Transverse colon (tissue), 4 donors: ENCODE measurements at places on chromosomes 7 and 10. TPM values are rescaled to one million over a fixed set of nuclear protein-coding genes. Genes with fewer than 3 reads are reported as not detected.

- DNase-seq = no peak
Observed at GRCh38 chr10:131758062-131758938, 142.5 kb upstream of the PPP2R2D start.

GRCh38 chr7:119197877-119198527, 973.5 kb downstream of the ANKRD7 start:
- DNase-seq = no peak

GRCh38 chr7:41054960-41055661, 647.8 kb downstream of the INHBA start:
- DNase-seq = no peak

DNA sequence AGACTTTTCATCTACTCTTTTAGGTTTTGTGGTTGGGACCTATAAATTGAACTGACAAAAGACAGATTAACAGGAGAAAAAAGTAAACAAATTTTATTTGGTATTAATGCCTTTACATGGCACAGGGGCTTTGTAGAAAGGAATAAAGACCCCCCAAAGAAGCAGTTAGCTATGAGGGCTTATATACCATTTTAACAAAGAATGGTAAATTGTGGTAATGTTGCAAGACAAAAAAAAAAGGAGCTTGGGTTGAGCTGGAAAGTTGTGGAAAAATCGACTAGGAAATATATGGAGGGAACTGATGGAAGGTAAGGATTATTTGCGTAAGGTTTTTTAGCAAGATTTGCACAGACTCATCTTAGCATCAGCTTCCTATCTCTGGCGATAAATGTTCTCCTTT, 84.6 kb downstream of the JCAD start:
- no peak for DNase-seq

GRCh38 chr7:119090851-119091250, 866.3 kb downstream of the ANKRD7 start:
- no peak for DNase-seq

DNA sequence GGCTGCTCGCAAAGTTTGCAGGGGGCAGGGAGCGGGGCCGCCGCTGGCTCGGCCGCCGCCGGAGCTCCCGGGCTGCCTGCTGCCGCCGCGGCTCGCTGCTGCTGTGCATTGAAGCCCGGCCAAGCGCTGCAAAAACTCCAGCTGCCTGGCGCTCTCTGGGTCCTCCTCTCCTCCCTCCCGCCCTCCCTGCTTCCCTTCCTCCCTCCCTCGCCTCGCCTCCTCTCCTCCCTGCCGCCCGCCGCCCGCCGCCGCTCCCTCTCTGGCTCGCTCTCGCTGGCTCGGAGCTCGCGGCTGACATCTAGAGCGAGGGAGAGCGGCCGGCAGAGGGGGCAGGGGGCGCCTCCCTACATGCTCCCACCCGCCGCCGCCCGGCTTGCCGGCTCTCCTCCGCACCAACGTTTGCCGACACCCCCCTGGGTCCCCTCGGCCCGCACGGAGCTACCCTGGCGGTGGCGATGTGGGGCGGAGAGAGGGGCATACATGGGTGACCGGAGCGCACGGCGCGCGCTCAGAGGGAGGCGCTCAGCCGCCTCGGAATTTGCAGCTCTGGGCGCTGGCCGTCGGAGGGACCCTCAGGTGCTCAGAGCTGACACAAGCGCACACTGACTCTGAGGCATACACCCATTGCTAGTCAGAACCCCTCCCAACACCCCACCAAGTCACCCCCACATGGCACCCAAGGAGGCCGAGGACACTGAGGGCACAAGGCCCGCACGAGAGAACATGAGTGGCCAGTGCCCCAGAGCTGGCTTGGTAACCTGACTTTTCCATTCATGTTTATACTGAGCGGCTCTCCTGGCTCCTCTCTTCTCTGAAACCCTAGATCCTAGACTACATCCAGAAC, 1.2 kb upstream of the PLXNA4 start:
- peak; percentile 42 for DNase-seq

DNA sequence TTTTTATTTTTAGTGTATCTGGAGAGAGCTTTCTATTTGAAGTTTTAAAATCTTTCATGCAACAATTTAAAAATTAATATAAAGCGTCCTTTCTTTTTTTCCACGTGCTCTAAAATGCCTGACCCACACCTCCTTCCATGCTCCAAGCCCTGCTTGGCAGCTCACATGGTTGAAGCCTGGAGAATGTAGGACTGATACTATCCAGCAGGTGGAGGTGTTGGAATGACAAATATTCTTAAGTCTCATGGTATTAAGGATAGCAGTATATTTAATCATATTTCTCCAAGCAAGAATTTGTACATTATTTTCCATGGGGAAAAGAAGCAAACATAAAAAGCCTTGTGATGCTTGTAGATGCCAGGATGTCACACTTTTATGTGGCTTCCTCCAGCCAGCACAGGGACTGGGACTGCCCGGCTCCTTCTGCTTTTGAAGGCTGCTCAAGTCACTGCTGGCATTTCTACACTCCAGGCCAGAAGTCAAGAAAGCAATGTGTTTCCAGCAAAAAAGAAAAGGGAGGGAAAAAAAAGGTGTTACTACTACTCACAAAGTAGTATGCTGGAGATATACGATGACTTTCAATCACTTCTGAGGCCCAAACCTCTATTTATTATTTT, 49.7 kb downstream of the BZW2 start:
- peak; percentile 14 for DNase-seq

DNA sequence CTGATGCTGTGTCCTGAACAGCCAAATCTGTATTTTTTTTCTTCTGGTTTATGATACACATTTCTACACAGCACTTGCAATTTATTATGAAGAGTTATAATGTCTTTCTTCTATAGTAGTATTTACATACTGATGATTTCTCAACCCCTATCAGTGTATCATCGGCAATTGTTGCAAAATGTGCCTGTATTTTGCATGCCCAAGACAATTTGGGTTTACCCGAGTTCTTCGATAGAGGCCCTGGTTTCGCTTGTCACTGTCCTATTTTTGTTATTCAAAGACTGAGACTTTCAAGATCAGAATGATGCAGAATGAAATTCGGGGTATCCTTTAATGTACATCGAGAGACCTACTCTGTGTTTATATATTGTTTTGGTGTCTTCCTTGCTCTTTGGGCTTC, 184.5 kb upstream of the PRSS58 start:
- no peak for DNase-seq

DNA sequence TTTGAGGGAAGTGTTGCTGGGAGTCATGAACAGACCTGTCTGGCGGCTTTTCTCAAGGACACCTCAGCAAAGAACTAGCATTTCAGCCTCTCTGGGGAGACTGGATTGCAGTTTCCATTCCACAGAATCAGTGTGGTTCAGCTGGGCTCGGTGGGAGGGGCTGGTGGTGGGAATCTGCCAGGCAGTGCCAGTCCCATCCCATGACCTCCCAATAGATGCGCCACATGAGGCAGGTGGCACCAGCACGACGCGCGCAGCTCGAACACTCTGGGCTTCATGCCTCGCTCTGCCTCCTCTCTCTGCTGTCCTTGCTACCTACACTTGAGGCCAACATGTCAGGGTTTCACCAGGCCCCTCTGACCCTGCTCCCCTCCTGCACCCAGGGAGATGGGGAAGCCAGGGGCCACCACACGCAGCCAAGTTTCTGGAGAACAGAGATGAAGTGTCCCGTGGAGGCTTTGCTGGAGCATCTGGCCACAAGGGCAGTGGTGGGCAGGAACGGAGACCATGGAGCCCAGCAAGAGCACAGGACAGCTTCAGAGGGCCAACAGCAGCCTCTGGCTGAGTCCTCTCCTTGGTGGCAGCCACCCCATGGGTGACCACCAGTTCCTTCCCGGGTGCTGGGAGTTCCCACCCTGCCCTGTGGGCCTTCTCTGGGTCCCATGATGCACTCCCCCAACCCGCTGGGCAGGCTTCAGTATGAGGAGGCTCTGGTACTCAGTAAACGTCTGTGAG, 2.3 kb downstream of the NACAD start:
- DNase-seq = no peak

DNA sequence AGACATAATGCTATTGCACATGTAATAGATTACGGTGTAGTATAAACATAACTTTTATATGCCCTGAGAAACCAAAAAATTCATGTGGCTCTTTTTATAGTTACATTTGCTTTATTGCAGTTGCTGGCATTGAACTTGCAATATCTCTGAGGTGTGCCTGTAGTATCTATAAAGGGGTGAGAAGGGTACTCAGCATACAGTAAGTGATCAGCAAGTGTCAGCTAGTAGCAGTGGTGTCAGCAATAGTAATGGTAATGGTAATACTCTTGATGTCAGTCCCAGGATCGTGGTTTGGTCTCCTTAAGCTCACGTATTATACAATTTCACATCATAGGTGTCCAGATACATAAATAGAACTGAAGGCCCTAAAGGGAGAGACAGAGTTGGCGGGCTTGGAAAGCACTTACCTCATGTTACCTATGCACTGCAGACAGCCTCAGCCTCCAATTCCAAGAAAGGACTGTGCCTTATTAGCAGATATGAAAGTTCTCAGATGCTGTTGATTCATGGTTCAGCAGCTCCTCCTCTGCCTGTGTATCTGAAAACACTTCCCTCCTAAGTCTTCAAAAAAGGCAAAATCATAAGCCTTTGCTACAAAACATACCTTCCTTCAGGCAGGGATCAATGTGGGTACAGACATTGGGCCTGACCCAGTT, 6.6 kb upstream of the GIMAP7 start:
- no peak for DNase-seq

GRCh38 chr10:13712837-13713581, 126.2 kb downstream of the PRPF18 start:
- DNase-seq = peak; percentile 66

DNA sequence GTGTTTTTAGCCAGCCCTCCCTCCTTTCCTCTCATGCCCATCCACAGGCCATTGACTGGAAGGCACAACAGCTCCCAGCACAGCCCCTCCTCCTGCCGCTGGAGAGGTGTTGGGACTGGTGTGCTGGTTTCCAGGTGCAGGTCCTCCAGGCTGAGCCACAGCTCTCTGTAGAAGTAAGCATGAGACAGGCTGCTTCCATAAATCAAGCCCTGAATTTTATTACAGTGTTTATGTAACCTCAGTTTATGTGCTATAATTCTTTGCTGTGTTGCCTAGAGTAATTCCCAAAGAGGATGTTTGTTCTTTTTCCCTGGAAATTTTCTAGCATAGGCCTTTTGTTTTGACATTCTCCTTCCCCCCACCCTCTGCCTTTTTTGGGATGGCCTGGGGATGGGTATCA, 445.8 kb downstream of the AUTS2 start:
- peak; percentile 9 for DNase-seq

DNA sequence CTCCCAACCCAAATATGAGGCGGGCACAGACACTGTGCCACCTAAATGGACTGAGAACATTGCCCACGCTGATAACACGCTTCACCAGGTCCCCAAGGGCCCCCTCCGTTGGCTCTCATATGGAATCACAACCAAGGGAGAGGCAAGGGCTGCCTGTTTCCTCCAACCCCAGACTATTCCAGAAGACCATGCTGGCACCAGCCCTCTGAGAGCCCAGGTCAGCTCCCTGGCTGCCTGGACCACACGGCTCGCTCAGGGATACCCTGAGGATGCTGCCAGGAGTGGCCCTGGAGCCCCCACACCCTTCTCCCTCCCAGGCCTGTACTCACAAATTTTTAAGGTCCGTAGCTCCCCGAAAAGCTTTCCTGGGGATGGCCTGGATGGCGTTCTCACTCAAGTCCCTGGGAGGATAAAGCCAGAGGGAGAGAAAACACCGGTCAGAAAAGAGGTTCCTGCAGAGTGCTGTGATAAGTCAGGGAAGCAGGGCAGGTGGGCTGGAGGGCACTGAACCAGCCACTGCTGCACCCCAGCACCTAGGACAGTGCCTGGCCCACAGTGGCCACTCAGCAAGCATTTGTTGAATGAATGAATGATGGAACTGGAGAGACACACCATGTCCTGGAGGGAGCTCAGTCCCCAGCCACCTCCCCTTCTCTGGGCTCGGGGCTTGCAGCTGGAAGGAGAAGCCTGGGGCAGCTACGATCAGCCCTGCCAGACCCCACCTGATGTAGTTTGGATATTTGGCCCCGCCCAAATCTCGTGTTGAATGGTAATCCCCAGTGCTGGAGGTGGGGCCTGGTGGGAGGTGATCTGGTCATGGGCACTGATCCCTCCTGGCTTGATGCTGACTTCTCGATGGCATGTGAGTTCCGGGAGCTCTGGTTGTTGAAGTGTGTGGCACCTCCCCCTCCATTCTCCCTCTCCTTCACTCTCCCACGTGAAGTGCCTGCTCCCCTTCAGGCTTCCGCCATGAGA, 119.8 kb downstream of the SLIT1 start:
- no peak for DNase-seq

GRCh38 chr10:117761695-117762094, 219.1 kb downstream of the EMX2 start:
- no peak for DNase-seq

- DNase-seq = peak; percentile 29
Observed at GRCh38 chr7:149714910-149715471, 58.4 kb downstream of the ZNF467 start.

- no peak for DNase-seq
Observed at GRCh38 chr10:49290607-49291006, 8.4 kb upstream of the C10orf71 start.

DNA sequence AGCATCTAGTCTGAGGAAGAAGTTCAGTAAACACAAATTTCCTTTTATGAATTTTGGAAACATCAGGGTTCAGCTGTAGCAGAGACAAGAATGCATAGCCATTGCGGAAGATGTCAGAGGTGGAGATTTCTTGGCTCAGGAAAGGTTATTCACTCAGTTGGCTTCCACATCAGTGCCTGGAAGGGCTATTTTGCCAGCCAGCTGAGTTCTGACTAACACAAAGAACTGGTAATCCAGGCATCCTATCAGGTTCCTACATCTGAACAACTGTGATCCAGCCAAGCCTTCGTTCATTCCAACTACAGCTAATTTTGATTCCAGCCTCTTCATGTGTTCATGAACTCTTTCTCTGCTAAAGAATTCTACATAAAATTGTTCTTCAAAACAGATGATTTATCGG, 965.6 kb downstream of the XPNPEP1 start:
- DNase-seq = no peak

DNA sequence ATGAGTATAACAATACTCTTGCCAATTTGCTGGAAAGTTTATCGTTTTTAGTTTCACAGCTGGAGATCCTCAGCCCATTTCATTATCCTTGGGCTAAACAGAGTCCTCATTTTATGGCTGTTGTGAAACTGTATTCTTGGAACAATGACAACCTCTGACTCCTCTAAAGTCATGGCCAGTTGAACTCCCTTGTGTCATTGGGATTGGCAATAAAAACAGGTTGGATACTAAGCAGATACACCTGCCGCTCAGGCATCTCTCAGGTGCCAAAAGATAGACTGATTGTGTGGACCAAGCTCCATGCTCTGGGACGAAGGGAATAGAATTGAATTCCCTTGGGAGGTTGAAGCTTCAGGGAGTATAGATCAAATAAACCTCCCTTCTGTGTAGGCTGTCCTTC, 182.2 kb downstream of the WDR11 start:
- DNase-seq = no peak

GRCh38 chr10:45075216-45075615, 74.5 kb downstream of the ZNF22 start:
- DNase-seq = no peak

GRCh38 chr7:83873459-83873858, 224.5 kb upstream of the SEMA3E start:
- DNase-seq = no peak

GRCh38 chr10:125283191-125283835, 123.0 kb upstream of the CTBP2 start:
- DNase-seq = peak; percentile 31

The C10orf105 gene
- not detected for total RNA-seq

The MEST gene
- total RNA-seq = 49.0 TPM

The ASAH2 gene
- total RNA-seq = 0.32 TPM

The SLC13A1 gene
- total RNA-seq = 7.5 TPM

The CAMK2B gene
- not detected for total RNA-seq

The HOXA13 gene
- total RNA-seq = 69.9 TPM

The NME8 gene
- total RNA-seq = not detected

The RABGEF1 gene
- total RNA-seq = 32.9 TPM

The NPY gene
- total RNA-seq = not detected

The LIPF gene
- total RNA-seq = not detected

The ICA1 gene
- total RNA-seq = 47.9 TPM

The KCP gene
- not detected for total RNA-seq

The ATE1 gene
- 1,446 TPM for total RNA-seq
